ENCODE measurements at places on chromosomes 7 and 10.
A peak's percentile ranks its signal among the peaks of the same experiment; 100 is the strongest.

DNA sequence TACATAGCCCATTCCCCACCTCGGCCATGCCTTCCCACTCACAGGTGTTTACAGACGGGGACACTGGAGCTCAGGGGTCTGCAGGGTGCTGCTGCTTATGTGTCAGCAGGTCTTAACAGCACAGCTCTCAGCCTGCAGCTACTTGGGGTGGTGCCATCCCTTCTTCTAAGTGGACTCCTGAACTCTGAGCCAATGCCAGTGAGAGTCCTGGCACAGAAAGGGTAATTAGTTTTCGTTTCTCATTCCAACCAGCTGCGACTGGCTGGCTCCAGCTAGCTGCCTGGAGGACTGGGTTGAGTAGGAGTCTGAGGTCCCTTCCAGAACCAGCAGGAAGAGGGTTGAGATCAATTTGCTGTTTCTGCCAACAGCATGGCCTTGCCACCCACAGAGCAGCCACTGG, 88.3 kb upstream of the AGK start:
- no peak for DNase-seq

DNA sequence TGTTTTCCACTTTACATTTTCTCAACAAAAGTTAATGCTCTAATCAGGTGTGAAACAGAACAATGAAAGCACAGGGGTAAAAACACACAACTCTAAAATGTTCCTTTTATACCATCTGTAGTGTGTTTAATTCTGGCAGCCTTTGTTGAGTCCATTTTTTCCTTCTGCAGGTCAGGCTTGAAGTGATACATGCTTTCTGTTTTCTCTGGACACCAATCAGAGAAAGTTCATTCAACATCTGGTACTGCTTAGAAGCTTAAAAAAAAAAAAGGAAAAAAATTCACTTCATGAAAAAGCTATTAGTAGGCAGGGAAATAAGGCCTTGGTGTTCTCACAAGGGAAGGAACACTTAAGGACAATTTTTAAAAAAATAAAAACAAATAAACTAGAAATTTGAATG, 231.3 kb upstream of the RHOBTB1 start:
- peak; percentile 16 for DNase-seq

DNA sequence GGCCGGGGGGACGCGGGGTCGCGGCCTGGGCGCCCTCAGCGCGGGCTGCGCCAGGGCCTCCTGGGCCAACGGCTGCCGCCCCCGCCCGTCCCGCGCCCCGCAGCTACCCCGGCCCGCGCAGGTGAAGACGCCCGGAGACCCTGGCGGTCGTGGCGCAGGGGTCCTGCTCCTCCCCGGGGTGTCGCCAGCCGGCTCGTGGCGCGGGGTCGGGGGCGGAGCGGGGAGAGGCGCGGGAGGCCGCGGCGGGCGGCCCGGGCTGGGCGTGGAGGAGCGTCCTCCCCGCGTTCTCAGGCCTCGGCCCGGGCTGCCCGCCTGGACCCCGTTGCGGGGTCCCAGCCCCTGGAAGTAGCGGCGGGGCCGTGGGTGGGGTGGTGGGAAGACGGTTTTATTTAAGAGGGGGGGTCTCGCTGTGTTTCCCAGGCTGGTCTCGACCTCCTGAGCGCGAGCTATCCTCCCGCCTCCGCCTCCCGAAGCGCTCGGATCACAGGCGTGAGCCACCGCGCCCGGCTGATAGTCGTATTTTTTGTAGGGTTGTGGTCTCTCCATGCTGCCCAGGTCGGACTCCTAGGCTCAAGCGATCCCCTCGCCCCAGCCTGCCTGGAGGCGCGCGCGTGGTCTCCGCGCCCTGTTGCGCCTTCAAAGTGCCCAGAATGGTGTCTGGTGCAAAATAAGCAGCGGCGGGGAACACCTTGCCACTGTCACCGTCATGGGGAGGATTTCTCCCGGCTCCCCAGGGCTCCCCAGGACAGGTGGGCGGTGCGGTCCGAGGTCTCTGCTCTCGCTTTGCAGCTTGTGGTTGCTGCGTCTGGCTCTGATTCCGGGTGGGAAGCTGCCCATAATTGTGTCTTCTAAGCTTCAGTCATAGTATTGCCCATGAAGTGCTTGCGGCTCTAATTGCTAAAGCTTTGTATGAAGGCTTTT, 15.3 kb upstream of the SUN1 start:
- no peak for DNase-seq

DNA sequence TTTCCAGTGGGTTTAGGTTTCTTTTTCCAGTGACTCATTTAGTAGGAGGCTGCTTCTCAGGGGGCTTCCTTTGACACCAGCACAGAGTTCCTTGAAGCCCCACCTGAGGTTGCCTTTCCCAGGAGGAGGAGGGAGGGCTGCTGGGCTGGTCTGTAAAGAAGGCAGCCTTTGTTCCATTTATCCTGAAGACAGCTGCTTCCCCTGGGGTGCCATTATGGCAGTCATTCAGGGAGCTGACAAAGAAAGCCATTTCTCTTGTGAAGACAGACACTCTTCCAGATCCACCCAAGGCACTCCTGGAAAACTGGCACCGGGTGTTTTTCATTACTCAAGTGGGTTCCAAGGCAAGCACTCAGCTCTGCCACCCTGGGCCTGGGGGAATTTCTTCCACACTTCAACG, 54.0 kb downstream of the MTURN start:
- DNase-seq: no peak

GRCh38 chr7:29557954-29558353, 5.7 kb upstream of the PRR15 start:
- DNase-seq: peak; percentile 44

DNA sequence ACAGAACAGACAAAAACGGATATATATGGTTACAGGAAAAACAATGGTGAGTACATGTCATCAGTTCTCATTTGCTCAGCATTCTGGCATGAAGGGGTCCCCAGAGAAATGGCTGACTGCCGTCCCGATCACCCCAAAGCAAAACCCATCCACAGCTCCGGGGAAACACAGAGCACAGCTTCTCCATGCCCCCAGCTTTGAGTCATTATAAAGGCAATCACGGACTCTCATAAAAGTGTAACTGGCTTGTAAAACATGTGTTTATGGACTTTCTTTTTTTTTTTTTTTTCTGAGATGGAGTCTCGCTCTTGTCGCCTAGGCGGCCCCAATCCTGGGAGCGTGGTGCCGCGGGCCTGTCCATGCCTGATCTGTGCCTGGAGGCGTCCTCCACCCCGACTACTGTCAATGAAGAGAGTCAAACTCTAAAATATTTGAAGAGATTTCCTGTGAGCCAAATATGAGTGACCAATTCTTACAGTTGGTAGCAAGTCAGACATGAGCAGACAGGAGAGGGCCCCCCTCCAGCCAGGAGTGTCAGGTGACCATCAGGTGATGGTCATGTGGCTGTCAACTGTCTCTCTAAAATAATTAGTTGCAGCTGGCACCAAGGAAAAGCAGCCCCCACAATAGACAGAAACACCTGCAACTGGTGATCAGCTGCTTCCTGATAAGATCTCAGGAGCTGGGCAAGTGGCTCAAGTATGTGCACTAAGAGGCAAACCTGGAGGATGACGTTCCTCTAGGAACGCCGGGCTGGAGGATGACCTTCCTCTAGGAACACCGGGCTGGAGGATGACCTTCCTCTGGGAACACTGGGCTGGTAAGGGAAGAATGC, 21.7 kb upstream of the NOM1 start:
- no peak for DNase-seq

- no peak for DNase-seq
Measured at GRCh38 chr10:131651674-131652437, 249.0 kb upstream of the PPP2R2D start.

DNA sequence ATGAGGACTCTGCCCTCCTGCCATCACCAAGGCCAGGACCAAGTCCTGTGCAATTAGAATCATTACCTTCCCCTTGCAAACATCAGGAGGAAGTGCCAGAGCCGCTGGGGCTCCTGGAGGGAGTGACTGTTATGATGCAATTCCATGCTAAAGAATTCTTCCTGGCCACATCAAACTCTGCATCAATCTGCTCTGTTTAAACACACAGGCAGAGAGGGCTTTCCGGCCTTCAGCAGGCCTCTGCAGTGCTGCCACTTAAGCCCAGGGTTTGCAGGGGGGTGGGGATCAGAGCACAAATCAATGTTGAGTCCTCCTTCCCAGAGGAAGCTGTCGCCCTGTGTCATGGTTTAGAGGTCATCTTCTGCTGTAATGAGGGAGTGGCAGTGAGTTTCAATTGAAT, 58.1 kb downstream of the CTBP2 start:
- peak; percentile 74 for DNase-seq

DNA sequence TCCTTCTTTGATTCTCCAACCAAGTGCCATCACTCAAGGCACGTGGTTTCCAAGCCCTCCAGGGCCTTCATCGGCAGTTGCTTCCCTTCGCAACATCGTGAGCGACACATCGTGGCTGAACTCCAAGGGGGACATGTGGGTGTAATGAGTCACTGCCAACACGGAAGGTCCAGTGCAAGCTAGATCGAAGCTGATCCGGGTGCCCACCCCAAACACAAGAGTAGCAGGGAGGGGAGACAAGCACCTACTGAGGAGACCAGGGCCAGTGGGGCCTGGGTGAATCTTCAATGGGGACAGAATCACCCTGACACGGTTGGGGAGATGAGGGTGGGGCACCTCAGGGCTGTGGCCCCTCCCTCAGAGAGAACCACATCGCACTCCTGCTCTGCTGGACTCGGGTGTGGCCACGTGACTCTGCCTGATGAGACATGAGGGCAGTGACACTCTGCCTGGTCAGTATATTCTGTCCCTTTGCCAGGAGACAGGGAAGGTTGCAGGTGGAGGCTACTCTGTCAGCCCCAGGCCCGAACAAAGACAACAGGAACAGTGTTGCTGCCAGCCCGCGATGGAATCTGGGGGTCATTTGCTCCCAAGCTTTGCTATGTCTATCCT, 36.8 kb upstream of the HSPA12A start:
- DNase-seq: no peak

DNA sequence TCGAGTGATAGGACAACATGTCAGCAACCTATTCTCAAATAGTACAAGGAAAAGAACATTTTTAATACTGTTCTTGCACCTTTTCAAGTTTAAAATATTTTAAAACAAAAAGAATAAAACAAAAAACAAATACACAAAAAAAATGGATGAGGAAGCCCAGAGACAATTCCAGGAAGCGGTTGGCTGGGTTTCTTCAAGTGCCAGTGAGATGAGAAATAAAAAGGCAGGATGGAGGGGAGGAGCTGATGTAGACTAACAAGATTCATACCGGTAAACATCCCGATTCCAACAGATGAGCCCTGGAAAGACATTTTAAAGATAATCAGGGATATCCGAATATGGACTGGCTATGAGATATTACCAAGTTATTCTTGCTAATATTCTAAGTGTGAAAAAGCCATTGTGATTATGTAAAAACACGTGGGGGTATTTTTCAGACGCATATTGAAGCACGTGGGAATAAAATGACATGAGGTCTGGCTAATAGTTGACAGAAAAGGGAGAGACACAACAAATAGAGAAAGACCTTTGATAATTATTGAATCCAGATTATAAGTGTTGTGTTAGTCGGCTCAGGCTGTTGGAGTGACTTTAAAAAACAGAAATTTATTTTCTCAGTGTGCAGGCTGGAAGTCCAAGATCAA, 101.3 kb upstream of the LRRC4 start:
- no peak for DNase-seq
